ENCODE measurements at places on chromosomes 3 and 15.
A peak's percentile ranks its signal among the peaks of the same experiment; 100 is the strongest.

- DNase-seq, result no peak
These were observed 137.8 kb downstream of the KLF13 start for GRCh38 chr15:31464216-31465082.

- DNase-seq, result no peak
These were observed 229.7 kb downstream of the NAALADL2 start for GRCh38 chr3:175088766-175089380.

DNA sequence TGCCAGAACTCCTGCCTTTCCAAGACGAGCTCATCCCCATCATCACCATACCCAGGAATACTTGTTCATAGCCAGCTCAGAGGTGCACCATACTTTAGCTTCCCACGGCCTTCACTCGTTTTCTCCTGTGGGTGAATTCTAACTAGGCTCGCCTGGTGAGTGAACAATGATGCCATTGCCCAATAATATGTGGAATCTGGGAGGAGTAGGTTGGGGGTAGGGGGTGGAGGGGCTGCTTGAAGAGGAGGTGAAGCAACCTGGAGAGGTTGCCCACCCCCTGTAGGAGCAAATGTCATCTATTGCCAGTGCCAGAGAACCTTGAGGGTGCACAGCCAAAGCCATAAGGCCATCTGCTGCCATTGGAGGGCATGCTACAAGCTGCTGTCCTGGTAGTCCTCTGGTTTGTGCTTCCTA lies 592 bp upstream of the ZNF445 start:
- DNase-seq, result no peak

DNA sequence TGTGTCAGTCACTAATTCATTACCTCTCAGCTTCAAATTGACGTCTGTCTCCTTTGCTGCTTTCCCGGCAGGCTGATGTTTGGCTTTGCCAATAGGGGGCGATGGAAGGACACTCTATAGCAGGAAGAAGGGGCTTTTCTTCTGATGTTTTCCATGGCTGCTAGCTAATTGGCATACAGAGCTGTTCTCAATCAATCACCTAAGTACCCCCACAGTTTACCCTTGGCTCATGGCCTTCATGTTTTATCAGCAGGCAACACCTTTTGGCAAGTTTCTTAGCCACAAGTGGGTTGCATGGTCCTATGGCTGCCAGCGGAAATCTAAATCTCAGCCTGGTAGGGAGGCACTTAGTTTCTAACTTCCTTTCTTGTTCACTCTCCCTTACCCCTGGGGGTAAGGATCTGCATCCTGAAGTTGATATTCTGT lies 45.0 kb downstream of the ESYT3 start:
- no peak for DNase-seq

DNA sequence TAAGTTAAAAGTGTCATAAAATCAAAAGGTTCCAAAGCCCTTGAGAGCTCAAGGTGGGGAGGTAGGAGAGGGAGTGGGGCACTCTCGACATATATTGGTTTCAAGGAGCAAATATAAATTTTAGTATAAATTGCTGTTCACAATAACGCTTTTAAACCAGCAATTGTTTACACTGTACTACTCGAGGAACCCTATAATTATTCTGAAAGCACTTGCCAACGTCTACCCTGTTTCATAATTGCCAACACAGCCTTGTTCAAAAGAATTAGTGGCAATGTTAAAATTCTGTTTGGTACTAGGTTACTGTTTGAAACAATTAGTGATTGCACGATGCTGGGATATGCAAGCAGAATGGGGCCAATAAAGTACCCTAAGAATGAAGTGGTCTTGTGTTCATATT lies 76.3 kb upstream of the ICE2 start:
- no peak for DNase-seq

DNA sequence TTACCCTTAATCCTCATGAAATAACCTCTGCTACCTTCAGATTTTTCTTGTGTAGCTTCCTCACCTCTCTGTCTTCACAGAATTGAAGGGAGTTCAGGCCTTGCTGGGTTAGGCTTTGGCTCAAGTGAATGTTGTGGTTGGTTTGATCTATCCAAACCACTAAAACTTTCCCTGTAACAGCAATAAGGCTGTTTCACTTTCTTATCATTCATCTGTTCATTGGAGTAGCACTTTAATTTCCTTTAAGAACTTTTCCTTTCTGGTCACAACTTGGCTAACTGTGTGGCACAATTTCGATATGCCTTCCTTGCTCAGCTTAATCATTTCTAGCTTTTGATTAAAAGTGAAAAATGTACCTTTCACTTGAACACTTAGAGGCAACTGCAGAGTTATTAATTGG lies 129.8 kb downstream of the NR1I2 start:
- DNase-seq, result no peak

- DNase-seq, result no peak
These were observed 98.7 kb downstream of the SMAD6 start for GRCh38 chr15:66800584-66801235.

GRCh38 chr3:112456147-112456546 lies 43.1 kb downstream of the BTLA start:
- no peak for DNase-seq

DNA sequence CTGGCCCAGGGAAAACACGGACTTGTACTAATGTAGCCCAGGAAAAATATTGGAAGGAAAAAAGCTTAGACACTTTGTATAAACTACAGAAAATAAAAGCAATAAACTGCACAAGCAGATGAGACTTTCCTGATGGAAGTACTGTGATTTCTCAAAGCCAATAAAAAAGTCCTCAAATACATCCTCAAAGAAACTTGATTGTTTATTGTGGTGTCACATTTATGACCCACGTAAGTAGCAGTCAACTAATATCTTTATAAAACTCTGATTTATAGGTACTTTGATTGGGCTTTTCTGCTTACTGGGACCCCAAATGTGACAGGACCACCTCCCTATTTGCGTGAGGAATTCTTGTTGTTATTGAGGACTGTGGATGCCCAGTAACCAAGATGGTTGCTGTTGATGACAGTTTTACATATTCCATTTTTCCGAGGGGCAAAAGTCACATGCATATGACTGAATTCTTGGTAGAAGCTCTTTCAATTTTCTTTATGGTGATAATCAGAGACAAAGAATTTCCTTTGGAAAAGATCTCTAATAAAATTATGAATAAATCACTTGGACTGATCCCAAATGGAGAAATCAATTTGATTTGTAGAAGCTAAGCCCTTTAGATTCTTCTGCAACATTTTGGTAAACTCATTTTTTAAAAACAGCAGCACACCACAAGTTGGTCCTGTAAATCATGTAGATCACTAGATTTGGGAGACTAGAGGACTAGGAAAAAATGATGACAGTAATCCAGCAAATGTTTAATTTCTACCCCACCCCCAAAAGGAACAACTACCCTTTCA lies 159.0 kb upstream of the TSC22D2 start:
- no peak for DNase-seq

DNA sequence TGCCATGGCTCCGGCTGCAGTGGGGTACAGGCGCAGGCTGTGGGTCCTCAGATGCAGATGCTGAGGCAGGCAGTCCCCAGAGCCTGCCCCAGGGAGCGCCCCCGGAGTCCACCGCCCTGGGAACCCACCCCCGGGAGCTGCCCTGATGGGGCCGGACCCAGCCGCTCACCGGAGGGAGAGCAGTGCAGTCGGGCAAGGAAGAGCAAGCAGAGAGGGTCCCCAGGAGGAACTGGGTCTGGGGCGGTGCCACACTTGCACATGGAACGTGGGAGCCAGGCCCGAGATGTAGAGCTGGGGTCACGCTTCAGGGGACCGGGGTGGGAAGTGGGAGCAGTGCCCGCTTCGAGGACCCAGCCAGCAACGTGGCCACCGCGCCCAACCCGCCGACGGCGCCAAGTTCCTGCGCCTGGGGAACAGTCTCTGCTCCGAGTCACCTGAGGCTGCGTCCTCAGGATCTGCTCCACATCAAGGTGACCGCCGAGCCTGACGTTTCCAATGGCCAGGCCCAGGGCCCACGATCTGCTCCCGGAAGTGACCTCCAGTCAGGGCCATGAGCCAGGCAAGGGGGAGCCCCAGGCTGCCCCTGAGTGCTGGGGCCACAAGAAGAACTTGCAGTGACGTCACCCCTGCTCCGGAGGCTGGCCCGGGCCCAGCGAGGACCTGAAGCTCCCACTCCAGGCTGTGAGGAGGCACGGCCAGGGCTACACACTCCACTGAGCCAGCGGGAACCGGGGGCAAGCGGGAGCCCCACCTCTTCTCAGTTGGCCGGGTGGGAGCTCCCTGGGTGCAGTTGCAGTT lies 27.0 kb upstream of the TFG start:
- DNase-seq, result no peak

DNA sequence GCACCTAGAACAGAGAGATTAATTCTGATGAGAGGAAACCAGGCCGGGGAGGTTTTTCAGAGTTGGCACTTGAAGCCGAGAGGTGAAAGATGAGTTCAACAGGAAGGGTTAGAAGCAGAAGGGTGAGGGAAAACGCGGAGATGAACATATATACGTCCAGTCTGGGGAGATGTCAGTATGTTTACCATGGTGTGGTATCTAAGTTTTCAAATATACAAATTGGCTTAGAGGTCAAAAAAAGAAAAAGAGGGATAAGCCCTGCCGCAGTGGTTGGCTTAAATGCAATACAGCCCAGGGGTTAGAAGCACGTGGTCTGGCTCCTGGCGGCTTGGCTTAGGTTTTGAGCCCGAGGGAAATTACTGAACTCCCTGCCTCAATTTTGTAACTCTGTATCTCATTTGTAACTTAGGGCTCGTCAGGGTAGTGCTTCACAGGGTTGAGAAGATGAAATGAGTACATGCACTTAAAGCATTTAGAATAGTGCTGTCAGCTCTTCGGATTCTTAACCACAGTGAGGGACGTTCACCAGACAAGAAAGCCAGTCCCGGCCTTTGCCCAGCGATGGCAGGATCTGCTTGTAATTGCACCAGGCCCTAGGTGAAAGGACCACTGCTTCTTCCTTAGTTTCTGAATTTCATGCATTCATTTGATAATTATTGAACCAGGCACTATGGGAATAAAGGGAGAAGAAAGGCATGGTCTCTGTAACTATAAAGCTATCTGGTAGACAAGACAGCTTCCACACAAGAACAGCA lies 6.4 kb downstream of the HES1 start:
- DNase-seq, result no peak

DNA sequence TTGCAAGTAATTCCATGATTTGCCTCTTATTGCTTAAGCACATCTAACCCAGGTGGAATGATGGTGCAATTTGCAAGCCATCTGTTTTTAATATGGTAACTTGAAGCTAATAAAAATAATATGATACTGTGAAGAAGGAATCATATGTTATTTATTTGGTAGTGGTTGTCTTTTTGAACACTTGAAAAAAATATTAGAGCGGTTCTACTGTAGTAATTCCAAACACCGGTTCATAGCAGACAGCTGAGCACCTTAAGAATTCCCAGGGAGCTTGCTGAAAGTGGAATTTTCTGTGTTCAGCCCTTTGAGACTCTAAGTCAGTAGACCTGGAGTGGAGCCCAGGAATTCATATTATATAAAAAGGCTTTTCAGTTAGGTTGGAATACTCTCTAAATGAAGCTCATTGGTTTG lies 687.4 kb downstream of the EDEM1 start:
- no peak for DNase-seq

GRCh38 chr15:82999905-83000671 lies 11.4 kb downstream of the C15orf40 start:
- DNase-seq, result peak; percentile 30

GRCh38 chr3:147000274-147000673 lies 395.1 kb upstream of the PLSCR5 start:
- DNase-seq, result no peak

- no peak for DNase-seq
These were observed 124.5 kb downstream of the RAB11A start for GRCh38 chr15:65993762-65994161.

GRCh38 chr3:156749244-156749643 lies 74.9 kb downstream of the TIPARP start:
- DNase-seq, result no peak

GRCh38 chr15:90192961-90193786 lies 8.0 kb upstream of the SEMA4B start:
- no peak for DNase-seq

GRCh38 chr3:44983484-44983941 lies 7.5 kb downstream of the EXOSC7 start:
- no peak for DNase-seq

DNA sequence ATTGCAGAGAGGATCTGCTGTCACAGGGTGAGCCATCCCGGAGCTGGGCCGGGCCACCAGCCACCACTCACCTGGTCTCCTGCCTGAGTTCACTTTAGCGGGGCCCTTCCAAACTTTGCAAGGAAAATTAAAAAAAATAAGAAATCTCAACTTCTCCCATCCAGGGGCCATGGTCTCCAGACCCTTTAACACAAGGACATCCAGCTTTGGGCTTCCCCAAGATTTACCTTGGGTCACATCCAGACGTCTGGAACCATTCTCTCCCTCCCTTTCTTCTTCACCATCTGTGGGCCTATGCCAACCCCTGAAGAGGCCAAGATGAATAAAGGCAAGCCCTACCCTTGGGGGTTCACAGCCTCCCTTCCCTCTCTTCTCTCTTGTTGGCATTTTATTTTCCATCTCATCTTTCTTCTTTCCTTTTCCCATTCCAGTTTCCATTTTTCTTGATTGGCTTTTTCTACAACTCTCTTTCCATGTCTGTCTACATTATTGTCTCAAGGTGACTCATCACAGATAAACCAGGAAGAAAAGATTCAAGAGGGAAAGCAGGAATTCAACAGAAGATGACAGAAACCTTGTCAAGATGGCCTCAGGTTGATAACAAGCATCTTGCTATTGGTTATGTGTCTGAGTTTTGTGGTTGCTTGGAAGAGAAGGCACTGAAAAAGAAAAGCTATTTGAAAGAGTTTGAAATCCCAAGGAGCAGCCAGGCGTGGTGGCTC lies 49.5 kb downstream of the ITGA11 start:
- DNase-seq, result no peak

DNA sequence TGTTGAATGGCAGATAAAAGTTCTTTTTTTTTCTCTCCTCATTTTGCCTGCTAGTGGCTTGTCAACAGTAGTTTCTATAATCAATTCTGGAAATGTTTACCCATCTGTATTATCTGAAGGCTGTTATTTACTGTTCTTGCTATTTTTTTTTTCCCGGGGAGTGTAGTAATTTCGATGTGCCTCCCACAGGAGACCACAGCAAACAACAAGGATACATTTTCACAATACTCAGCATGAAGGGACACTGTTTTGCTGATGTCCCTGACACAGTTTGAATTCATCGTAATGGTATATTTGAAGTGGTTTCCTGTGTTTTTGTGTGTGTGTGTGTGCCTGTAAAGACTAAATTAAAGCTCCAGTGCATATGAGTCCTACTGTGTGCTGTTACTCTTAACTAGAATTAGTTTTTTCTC lies 92.1 kb upstream of the ICE2 start:
- DNase-seq, result no peak

- DNase-seq, result no peak
These were observed 112.7 kb downstream of the OXSM start for GRCh38 chr3:25902586-25902985.

- no peak for DNase-seq
These were observed 111.0 kb upstream of the SYNPR start for GRCh38 chr3:63167113-63167512.

DNA sequence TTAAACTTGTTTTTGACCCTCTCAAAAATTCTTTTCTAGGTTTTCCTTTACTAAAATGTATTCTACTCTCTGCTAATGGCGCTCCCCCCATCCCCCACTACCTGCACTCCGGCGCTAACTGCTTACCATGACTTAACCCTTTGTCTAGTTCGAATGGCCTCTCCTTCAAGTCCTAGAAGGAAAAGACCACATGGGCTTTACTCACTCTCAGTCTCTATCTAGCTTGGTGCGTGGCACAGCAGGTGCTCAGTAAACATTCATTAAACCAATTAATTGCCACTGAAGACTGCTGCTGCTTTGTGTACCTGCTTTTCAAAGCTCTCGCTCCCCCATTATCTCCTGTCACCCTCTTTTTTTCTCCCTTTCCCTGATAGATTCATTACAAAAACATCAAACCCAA lies 457.7 kb upstream of the THRB start:
- no peak for DNase-seq

- DNase-seq, result no peak
These were observed 145.4 kb upstream of the PROK2 start for GRCh38 chr3:71930056-71930991.
